ENCODE measurements at places on chromosomes 4 and X.

DNA sequence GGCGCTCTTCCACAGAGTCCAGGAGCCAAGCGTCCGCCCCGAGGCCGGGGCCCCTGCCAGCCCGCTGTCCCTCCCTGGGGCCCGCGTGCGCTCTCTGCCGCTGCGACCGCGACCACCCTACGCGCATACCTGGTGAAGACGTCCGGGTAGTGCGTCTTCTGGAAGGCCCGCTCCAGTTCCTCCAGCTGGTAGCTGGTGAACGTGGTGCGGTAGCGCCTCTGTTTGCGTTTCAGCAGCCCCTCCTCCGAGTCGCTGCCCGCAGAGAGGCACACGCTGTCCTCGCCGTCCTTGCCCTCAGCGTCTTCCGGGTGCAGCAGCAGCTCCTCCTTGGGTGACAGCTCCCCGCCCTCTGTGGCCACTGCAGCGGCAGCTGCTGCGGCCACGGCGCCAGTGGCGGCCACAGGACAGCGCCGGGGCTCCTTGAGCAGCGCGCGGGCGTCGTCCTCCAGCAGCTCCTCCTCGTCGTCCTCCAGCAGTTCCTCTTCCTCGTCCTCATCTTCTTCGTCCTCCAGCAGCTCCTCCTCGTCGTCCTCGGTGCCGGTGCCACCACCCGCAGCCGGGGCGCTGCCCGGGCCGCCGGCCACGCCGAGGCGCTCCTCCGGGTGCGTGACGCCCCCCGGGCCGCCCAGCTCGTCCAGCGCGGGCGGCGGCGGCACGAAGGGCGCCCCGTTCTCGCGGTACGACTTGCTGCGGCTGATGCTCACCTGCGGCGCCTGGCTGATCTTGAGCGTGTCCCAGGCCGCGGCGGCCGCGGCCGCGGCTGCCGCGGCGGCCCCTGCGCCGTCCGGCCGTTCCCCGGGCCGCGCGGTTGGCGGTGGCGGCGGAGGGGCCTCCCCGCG lies 2.8 kb downstream of the ARX start:
- DNase-seq: no peak

- DNase-seq: no peak
Measured at GRCh38 chrX:97260679-97261078, 377.0 kb downstream of the RPA4 start.

DNA sequence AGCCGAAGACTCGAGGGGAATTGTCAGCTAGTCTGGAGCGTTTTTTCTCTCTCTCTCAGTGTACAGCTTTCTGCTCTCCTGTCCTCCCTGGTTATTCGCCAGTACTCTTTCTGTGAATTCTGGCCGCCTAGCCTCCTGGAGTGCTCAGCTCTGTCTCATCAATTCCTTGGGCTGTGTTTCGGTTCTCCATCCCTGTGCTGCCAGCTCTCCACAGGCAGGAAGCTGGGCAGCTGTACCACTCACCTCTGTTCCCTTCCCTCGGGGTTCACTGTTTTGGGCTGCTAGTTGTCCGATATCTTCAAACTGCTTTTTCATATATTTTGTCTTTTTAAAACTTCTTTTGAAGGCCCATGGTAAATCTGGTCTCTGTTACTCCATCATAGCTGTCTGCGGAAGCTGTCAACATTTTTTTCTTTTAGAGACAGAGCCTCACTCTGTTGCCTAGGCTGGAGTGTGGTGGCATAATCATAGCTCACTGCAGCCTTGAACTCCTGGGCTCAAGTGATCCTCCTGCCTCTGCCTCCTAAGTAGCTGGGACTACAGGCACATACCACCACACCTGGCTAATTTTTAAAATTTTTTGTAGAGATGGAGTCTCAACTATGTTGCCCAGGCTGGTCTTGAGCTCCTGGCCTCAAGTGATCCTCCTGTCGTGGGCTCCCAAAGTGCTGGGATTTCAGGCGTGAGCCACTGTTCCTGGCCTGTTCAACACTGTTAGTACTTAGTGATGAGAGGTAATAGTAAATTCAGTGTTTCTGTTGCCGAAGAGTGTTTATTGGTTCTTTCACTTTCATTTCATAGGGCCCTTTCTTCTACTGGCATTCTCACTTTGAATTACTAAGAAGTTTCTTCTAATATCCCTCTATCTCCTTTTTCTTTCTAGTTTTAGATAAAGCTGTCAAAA lies 18.6 kb downstream of the ZCCHC4 start:
- no peak for DNase-seq

- no peak for DNase-seq
Measured at GRCh38 chr4:84669201-84669600, 86.3 kb downstream of the CDS1 start.

DNA sequence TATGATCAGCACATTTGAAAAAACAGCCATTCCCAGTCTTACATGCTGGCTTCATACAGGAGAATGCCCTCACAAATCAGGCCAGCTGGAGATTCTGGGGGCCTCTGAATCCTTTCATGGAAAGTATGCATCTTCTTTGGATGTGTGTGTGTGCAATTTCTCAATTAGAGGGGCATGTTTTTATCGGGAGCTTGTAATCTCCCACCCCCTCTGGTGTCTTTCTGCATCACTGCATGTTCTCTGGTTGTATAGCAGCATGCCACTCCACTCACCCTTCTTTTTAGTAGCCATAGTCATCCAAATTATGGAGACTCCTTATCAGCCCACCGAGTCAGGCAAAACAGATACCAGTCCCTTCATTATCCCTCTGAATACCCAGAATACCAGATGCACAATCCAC lies 282.2 kb upstream of the SLIT2 start:
- DNase-seq: no peak

- DNase-seq: no peak
Measured at GRCh38 chr4:19739101-19739651, 512.5 kb upstream of the SLIT2 start.

DNA sequence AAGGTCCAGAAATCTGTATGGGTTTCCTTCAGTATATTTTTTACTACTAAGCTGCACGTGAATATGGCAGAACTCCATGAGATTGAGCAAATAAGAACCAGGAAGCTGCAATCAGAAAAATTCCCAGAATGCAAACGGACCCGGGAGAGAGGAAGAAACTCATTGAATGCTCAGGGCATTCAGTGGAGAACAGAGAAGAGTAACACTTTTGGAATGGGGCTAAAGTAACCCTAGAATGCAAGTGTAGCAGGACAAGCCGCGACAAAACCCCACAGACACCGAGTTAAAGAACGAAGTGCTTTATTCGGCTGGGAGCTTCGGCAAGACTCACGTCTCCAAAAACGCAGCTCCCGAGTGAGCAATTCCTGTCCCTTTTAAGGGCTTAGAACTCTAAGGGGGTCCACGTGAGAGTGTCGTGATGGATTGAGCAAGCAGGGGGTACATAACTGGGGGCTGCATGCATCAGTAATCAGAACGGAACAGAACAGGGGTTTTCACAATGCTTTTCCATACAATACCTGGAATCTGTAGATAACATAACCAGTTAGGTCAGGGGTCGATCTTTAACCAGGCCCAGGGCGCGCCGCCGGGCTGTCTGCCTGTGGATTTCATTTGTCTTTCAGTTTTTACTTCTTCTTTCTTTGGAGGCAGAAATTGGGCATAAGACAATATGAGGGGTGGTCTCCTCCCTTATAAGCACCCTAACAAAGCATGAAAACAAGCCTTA lies 56.4 kb downstream of the RAB28 start:
- DNase-seq: no peak

DNA sequence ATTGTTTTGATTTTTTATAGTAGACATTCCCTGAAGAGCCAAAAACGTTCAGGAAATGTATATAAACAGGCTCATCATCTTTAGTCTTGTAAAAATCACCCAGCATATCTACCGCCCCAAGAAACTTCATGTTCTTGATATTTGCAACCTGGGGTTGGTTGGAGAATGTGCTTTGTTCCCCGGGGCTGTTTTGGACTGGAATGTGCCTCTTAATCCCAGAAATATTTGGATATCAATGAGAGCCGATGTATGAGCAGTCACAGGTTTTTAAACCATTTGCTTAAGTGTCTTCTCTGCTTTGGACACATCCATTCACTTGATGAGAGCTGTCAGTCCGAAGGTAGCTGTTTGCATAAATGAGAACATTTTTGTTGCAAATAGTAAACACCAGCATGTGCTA lies 449.7 kb downstream of the PCDH7 start:
- DNase-seq: no peak

GRCh38 chrX:23989689-23990088 lies 37.3 kb downstream of the KLHL15 start:
- DNase-seq: no peak

- no peak for DNase-seq
Measured at GRCh38 chr4:68606240-68606639, 30.1 kb upstream of the UGT2B17 start.

DNA sequence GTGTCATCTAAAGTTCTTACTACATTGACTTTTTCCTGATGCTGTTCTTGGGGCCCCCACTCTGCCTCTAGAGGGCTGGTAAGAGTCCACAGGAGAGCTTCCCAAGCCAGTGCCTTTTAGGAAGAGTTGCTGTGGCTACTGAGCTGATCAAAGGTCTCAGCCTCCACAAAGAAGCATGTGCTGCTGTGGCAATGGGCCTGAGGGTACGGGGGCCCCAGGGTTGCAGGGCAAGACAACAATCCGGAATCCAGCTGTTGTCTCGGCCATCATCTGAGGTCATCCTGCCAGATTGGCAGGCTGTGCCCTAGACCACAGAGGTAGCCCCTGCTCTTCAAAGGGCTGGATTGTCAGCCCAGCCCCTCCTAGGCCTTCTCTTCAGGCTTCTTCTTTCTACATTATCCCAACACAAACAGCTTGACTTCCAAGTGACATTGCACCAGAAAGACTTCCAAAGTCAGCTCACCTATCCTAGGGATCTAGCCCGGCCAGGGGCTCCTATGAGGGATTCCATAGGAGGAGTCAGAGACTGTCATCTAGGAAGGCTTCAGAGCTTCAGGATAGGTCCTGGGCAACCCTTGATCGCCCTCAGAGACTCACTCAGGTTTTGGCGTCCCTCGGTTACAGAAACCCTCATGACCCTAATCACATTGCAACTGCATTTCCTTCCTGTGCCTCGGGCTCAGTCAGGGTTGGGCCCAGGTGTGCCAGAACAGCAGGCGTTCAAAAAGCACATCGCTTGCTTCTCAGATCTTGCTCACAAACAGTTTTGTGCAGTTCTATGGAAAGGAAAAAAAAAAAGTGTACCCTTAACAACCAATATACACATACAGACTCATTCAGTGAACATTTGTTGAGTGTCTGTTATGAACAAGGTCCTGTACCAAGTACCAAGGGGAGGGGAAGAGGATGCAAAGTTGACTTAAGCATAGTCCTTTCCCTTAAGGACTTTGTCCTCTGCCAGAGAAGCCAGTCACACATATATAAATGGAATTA lies 27.8 kb downstream of the SLC25A5 start:
- no peak for DNase-seq

DNA sequence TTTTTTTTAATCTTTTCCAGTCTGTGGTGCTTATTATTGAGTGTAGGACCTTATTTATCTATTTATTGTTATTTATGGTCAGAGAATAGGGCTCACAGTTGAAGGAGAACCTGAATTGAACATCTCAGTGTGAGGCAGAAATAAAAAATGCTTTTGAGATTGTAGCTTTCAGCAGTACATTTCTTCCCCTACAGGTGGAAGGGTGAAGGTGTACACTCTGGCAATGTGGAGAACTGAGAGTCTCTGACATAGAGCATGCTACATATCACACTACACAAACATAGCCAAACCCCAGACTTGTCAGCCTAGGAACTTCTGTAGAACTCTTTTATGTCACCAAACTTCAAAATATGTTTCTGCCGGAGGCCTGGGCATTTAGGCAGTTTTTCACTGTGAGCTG lies 140.2 kb downstream of the STIM2 start:
- no peak for DNase-seq

DNA sequence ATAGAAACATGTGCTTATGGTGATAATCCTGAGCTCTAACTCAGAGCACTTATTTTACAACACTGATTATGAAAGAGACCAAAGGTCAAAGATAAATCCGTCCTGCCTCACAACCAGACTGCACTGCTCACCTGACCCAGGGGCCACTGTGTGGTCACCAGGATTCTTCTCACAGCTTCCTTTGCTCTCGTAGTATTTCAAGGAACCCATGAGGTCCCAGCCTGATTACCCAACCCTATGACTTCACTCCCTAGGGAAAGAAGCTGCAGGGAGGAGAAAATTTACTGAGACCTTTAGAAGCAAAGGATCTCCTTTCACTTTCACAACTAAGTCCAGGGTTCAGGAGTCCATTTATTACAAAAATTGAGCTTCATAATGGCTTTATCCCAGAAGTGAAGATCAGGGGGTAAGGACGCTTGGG lies 9.6 kb downstream of the SLC25A5 start:
- DNase-seq: no peak

- no peak for DNase-seq
Measured at GRCh38 chr4:82892467-82892802, 1.5 kb upstream of the SEC31A start.

GRCh38 chr4:164467493-164467892 lies 286.4 kb upstream of the SMIM31 start:
- DNase-seq: no peak

DNA sequence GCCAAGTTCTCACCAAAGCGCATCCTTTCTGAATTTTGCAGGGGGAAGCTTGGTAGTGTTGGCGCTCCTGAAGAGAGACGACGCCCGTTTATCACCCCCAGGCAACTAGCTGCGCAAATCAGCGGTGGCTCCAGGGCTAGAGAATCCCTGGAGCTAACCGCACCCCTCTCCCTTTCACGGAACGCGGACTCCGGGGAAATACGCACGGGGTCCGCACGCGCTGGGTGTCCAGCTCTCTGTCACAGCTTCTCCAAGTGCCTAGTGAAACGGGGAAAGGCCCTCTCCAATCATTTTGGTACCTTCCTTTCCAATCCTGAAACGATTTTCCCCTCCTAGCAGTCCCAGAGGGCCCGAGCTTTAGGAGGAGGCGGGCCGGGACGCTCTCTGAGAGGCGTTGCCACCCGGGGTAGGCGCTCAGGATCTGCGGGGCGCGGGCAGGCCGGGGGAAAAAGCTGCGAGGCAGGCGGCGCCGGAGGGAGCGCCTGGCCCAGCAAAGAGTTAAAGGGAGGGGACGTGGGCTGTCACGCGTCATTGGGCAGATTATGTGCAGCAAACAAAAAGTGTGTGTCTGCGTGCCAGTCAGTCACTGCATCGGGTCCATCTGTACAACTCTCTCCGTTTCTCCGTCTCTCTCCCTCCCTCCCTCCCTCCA lies at the start of gene PRDM8:
PRDM8 (plus strand) TSS at position 582 of the 652 bp plus-strand sequence. CDS start 2,578 bp downstream, outside the sequence.
- DNase-seq: no peak

DNA sequence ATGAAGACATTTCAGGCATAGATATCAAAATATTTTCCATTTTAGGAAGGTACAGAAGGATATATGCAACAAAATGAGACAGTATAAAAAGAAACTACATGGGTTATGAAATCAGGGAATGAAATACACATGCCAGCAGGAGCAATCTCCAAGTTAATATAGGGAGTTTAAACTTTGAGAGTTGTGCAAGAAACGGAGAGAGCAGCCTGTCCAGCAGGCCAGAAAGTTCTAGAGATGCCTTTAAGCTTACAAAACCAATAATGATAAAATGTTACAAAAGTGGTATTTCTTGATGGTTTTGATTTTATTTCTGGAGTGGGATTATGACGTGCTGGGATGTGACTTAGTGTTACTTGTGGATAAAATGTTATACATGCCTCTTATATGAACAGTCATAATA lies 2047.9 kb downstream of the ARAP2 start:
- DNase-seq: no peak

DNA sequence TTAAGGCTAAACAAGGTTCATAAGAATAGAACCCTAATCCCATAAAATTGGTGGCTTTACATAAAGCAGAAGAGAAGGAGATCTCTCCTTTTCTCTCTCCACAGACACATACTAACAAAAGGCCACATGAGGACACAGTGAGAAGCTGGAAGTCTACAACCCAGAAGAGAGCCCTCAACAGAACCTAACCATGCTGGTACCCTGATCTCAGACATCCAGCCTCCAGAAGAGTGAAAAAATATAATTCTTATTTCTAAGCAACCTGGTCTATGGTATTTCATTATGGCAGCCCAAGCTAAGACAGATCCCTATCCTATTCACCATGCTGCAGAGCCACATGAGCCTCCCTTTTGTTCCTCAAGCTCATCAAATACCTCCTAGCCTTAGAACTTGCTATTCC lies 195.5 kb downstream of the ANTXR2 start:
- DNase-seq: no peak

Data from activated CD4-positive, alpha-beta T cell treated with anti-CD3 and anti-CD28 coated beads, Interleukin-2, amount 50 U/mL, for 1 hour (primary cell).